Heart left ventricle (tissue), 16 donors: ENCODE measurements at places on chromosomes 6 and 20. TPM values are rescaled to one million over a fixed set of nuclear protein-coding genes. Genes with fewer than 3 reads are reported as not detected.
A peak's percentile ranks its signal among the peaks of the same experiment; 100 is the strongest.

DNA sequence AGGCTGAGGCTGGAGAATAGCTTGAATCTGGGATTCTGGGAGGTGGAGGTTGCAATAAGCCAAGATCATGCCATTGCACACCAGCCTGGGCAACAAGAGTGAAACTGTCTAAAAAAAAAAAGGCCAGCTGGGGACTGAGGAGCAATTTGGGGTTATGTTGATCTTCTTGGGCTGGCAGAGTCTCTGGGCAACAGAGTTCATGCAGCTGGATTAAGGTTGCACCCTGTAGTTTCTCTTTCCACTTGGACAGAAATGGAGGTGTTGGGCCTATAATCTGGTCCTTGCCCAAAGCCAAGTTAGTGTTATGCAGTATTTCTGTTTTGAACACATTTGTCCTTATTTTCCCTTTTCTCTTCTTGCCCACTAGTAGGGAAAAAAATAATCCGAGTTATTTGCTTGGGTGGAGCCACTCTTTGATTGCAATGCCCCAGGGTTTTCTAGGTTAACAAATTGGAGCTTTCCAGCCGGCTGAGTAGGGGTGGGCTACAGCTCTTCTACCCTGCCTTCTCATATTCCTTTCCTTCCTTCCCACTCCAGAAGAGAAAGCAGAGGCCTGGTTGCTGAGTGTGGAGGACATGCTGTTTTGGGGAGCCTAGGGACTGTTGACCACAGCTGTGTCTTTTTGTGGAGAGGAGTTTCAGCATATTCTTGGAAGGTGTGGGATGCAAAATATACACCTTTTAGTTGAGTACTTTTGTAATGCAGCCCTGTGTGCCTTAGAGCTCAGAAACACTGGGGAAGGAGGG, 213.9 kb downstream of the SOX4 start:
- no peak for DNase-seq

GRCh38 chr6:37731888-37732287, 34.2 kb upstream of the MDGA1 start:
- DNase-seq = no peak

DNA sequence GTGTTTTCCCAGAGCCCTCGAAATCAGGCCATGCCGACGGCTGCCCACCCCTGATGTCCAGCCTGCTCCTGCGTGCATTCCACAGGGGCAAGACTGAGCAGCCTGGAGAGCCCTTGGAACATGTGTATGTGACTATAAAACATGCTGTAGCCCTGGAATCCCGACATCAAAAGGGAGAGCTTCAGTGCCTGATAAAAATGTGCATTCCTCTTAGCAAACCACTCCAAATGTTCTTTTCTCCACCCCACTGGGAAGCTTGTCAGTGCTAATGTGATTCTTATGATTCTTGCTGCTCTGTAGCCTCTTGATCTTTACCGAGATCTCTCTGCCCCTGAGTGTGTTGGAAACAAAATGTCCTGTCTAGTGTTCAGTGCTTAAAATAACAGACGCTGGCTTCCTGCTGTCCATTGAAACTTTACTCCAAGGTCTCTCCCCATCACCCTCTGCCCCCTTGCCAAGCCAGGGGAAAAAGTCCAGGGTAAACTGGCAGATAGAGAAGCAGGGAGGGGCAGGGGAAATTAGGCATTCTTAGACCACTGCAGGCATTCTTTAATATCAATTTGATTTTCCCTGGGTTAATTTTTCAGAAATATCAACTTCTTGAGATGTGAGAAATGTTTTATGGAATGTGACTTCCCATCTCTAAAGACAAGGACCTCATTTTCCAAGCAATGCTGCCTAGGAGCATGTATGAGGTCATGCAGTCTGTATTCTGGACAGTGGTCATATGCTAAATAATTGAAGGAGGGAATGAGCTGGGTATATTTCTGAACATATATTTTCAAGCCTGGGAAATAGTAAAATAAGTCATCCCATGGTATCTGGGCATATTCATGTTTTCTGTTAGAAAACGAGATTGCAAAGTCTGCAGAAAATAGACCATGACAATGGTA, 73.8 kb upstream of the ISM1 start:
- DNase-seq = no peak

GRCh38 chr6:83852528-83853177, 507 bp upstream of the RIPPLY2 start:
- DNase-seq = no peak

GRCh38 chr6:38164671-38165108, 345.2 kb downstream of the ZFAND3 start:
- DNase-seq = no peak

DNA sequence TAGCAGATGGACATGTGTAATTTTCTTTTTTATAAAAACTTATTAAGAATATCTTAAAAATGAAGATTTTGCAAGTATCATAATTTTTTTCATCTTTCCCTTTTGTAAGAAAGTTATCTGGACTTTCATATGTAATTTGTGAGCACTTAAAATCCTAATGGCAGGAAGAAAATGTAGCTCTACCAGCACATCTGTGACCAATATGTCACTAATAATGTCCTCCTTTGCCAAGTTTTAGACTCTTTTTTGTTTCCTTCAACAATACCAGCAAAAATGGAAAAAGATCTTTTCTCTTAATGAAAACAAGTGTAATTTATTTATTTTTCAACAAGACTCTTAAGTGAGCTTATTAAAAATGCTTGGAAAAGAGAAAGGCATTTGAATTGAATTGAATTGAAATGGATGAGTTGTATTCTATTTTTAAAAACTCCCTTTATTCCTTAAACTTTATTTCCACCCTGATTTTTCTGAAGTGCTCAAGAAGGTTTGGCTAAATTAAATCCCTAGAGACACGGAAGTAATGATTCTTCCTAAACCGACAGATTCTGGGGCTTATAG, 110.7 kb downstream of the KIF6 start:
- DNase-seq = no peak

- no peak for DNase-seq
Measured at GRCh38 chr6:446418-447366, 55.1 kb downstream of the IRF4 start.

DNA sequence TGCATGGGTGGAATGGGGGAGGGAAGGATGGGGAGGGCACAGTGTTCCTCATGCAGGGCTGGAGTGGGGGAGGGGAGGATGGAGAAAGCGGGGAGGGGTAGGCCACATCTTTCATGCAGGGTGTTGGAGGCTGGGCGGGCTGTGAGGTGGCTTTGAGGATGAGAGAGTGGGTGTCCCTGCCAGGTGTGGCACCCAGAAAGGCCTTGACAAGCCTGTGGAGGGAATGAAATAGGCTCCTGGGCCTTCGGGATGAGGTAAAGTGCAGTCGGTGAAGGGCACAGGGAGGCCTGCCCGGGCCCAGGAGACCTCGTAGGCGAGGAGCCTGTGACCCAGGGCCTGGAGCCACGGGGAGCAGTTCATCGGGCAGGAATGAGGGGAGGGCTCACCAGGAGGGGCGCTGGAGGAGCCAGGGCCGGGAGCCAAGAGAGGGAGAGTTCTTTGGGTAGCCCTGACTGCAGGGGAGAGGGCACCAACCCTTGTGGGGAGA, 7.6 kb downstream of the CEBPB start:
- no peak for DNase-seq

DNA sequence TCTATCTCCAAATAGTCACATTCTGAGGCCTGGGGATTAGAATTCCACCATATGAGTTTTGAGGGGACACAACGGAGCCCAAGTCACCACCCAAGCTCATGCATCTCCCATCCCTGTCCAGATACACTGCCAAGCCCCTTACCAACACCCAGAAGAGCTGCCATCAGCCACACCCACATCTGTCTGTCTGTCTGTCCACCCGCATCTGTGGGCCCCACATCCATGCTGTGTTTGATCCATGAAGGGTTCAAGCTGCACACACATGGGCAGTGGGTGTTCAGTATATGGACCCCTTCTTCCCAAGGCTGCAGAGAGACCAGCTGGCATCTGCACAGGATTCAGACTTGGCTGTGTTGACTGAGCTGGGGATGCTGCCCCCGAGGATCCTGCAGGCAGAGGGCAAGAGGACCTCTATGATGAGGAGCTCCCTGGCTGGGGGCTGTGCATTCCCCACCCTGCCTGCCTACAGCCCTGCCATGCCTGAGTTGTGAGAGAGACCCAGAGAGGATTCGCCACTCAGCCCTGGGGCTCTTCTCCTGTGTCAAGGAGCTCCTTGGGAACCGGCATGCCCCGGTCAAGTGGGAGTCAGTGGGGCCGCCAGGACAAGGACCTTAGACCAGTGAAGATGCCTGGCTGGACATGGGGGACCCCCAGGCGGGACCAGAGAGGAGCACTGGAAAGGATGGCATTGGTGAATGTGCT, 206.4 kb downstream of the SYNDIG1 start:
- DNase-seq = peak; percentile 25

DNA sequence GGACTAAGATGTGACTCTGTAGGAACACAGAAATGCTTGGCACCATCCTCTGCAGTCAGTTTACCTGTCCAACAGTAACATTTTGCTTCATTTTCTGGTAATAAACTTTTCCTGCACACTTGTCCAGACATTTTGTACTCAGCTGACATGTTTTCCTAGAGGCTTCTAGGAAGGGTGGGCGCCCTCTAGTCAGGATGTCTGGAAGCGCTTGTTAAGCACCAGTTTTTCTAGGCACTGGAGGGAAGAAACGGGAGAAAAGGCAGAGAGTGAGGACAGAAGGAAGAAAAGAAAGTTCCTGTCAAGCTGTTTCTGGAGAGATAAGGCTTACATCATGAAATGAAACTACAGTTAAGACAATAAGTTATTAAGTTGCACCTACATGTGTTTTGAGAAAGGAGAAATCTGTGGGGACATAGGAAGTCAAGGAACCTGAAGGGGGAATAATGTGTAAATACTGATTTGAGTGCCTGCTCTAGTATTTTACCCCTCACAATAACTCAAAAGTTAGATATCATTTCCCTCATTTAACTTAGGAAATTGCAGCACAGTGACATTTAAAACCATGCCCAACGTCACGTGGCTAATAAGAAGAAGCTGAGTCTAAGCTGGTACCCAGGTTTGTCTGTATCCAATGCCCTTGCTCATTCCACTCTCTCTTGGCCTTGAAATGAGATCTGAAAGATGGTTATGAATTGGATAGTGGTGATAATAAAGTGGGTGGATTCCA, 42.7 kb upstream of the TNFRSF21 start:
- DNase-seq = no peak

GRCh38 chr6:24833711-24834386, 35.1 kb upstream of the ARMH2 start:
- no peak for DNase-seq

GRCh38 chr6:135577059-135577538, 79.6 kb upstream of the AHI1 start:
- DNase-seq = no peak

DNA sequence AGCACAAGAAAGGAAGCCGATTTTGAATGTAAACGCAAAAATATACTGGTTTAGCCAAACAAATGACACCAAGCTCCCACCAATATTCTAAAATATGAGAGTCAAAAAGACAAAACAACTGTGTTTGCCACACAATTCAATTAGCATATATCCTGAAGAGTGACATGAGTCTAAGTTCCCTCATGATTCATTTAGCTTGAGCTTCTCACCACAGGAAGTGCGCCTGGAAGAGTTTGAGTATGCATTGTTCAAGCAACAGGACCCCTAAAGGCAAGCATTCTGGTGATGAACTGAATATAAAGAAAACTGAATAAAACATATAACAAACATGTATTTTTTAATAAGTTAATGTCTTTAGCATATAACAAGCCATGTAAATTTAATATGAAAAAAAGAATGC, 115.2 kb upstream of the RUNX2 start:
- no peak for DNase-seq

DNA sequence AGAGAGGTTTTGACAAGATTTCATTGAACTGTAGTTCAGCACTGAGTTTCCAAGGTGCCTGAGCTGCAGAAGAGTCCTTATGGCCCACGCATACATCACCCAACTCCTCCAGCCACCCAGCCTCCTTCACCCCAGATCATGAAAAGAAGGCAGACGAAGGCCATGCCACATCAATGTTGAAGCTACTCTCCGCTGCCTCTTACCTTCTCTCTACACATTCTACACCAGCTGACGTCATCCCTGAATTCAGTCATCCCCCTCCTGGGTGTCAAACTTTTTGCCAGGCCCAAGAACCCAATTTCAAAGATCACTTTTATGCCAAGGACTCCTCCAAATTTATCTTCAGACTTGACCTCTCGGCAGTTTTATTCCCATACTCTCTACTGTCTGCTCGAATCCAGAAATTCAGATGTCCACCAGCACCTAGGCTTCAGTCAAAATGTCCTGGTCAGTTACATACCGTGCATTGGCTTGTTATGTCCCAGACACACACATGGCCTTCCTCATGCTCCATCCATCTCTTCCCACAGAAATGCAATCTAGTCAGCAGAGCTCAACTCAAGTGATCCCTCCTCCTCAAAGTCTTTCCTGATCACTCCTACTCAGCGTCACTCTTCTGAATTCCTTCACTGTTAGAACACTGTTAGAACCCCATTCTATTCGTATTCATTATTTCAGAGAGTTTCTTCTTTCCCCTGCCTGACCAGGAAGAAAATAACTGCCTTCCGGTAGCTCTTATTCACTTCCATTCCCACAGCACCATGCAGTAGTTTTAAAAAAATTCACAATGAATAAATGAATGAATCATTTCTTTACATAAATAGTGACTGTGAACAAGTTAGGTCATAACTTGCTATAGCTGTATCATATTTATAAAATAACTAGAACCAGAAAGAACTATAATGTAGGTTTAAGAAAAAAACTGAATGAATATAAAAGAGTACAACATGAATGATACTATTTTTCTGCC, 11.5 kb downstream of the ATXN1 start:
- DNase-seq = no peak

- no peak for DNase-seq
Measured at GRCh38 chr6:80728101-80728750, 621.8 kb downstream of the BCKDHB start.

DNA sequence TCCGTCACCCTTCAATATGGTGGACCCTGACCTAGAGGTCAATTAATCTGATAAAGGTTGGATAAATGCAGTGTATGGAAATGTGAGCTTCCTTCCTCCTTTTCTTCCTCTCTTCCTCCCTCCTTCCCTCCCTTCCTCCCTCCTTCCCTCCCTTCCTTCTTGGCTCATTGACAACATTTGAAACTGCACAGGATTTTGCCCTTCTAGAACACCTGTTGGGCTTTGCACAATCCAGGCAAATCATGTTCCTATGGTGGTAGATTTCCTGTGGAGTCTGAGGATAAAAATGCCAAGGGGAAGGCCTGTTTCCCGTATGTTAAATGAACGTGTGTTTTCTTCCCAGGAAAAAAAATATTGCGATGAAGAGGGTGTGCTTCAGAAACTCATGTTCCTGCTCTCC, 642.8 kb downstream of the EPM2A start:
- DNase-seq = no peak

GRCh38 chr6:96907498-96907897, 9.8 kb upstream of the NDUFAF4 start:
- DNase-seq = no peak

Gene LBP
- 0.15 TPM for total RNA-seq

Gene EBF4
- 5.3 TPM for total RNA-seq

Gene SLC17A2
- total RNA-seq = not detected

Gene CPNE5
- total RNA-seq = 5.2 TPM

Gene TCF21
- 4.1 TPM for total RNA-seq

Gene ZNF165
- total RNA-seq = 0.61 TPM

Gene HLA-DQA1
- total RNA-seq = 1.2 TPM
